ENCODE measurements at places on chromosomes 5 and 9. TPM values are rescaled to one million over a fixed set of nuclear protein-coding genes. Genes with fewer than 3 reads are reported as not detected.

ANKRD33B gene
- polyA plus RNA-seq: 7.7 TPM

VCAN gene
- 51.9 TPM for polyA plus RNA-seq

RPL7A gene
- polyA plus RNA-seq: 3,227 TPM

BNC2 gene
- polyA plus RNA-seq: 27.5 TPM

C9orf153 gene
- polyA plus RNA-seq: 0.06 TPM

PRR16 gene
- 44.6 TPM for polyA plus RNA-seq

FCN2 gene
- polyA plus RNA-seq: not detected

GPX8 gene
- 191 TPM for polyA plus RNA-seq

PKD2L2 gene
- polyA plus RNA-seq: not detected

GRIA1 gene
- 0.12 TPM for polyA plus RNA-seq

ADAMTSL2 gene
- 0.09 TPM for polyA plus RNA-seq

EIF4E1B gene
- not detected for polyA plus RNA-seq

ABCA1 gene
- polyA plus RNA-seq: 11.5 TPM

IL33 gene
- polyA plus RNA-seq: 6.5 TPM

PCDHA2 gene
- polyA plus RNA-seq: not detected

OSMR gene
- polyA plus RNA-seq: 80.4 TPM

CRB2 gene
- polyA plus RNA-seq: not detected

DPM2 gene
- polyA plus RNA-seq: 36.2 TPM

FGF10 gene
- 0.58 TPM for polyA plus RNA-seq

FOXD4 gene
- 0.06 TPM for polyA plus RNA-seq

MEF2C gene
- 9.3 TPM for polyA plus RNA-seq

GRM6 gene
- not detected for polyA plus RNA-seq

SLC27A6 gene
- 0.08 TPM for polyA plus RNA-seq

FAM151B gene
- polyA plus RNA-seq: 4.9 TPM

RABGAP1 gene
- 58.6 TPM for polyA plus RNA-seq

TAL2 gene
- not detected for polyA plus RNA-seq

SVEP1 gene
- 46.3 TPM for polyA plus RNA-seq

ANXA2R gene
- polyA plus RNA-seq: 0.61 TPM
